ENCODE measurements at places on chromosomes 6 and 20.

DNA sequence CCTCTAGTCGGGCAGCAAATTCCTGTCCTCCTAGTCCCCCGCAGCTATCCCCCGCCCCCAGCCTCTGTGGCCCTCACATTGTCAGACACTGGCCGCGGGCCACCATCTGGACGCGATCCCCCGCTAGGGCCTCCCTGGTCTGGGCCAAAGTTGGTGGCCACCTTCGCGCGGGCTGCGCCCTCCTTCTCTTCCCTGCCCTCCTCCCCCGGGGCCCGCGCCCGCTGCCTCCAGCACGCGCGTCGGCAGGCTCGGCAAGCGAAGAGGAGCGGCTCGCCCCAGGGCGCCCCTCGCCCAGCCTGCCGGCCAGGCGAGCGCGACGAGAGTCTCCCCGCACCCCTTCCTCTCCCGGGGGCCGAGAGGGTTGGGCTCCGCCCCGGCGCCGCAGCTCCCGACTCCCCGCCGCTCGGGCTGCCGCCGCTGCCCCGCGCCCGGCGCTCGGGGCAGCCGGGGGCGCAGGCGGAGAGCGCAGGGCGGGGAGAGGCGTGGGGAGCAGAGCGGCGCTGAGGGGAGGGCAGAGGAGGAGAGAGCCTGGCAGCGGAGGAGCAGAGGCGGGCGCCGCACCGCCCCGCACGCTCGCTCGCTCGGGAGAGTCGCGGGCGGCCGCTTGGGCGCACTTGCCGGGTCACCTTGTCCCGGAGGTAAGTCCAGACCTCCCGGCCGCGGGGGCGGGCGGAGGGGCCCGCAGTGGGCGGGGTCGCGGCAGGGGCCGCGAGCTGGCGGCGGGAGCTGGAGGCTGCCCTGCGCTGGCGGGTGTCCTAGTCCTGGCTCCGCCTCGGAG, at the start of gene SYNDIG1:
Gene SYNDIG1, plus strand, starts transcription at position 514 of the 778 bp plus-strand sequence. CDS start 73,469 bp downstream, outside the sequence.
- DNase-seq: no peak

DNA sequence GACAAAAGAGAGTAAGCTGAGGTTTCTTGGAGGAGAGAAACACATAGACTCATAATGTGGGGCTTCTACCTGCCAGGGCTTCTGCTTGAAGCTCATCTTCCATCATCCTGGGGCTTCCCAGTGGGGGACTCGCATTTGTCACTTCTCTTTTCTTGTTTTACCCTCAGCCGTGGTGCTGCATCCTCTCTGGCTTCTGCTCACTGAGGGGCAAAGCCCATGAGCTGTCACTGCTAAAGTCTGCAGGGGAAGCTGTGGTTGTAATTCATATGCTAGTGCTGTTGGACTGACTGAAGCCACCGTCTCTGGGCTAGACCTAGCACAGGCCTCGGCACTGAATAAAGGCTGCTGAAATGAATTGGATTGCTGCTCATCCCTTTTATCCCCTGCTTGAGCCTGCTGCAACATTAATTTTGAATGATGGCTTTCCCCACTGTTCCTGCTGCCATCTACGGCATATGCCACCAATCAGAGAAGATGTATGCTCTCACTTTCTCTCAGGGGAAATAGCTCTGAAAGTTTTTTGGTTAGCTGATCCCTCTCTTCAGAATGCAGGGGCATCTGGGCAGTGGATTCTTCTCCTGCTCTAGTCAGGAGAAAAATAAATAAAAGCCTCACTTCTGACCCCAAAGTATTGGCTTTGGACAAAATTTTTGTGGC, 568.4 kb upstream of the MAP3K7 start:
- no peak for DNase-seq

- DNase-seq: no peak
Observed at GRCh38 chr20:5030348-5031205, 29.3 kb upstream of the SLC23A2 start.

DNA sequence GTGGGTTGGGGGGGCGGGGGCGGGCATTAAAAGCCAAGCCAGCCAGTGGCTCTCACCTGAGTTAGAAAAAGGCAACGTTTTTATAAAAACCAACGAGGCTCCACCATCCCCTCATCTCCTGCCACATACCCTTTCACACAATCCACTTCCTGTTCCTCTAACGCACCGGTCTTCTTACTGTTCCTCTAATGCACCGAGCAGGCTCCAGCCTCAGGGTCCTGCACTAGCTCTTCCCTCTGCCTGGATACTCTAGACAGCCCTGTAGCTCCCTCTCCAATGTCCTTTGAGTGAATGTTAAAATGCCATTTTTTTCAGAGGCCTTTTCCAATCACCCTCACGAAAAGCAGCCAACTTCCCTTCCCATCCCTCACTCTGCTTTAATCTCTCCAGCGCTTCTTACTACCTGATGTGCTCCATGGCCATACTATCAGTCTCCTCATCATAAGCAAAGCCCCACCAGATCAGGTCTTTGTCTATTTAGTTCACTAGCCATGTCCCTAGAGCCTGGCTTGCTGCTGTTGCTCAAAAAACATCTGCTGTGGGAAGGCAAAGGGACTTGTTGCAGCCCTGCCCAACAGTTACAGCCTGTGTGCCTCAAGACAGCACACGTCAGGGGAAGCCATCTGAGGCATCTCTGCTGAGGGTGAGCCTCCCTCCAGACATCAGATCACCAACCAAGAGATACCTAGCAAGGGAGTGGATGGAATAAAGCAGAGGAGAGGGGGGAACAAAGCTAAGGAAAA, 3.9 kb downstream of the FKBP1A start:
- DNase-seq: no peak

DNA sequence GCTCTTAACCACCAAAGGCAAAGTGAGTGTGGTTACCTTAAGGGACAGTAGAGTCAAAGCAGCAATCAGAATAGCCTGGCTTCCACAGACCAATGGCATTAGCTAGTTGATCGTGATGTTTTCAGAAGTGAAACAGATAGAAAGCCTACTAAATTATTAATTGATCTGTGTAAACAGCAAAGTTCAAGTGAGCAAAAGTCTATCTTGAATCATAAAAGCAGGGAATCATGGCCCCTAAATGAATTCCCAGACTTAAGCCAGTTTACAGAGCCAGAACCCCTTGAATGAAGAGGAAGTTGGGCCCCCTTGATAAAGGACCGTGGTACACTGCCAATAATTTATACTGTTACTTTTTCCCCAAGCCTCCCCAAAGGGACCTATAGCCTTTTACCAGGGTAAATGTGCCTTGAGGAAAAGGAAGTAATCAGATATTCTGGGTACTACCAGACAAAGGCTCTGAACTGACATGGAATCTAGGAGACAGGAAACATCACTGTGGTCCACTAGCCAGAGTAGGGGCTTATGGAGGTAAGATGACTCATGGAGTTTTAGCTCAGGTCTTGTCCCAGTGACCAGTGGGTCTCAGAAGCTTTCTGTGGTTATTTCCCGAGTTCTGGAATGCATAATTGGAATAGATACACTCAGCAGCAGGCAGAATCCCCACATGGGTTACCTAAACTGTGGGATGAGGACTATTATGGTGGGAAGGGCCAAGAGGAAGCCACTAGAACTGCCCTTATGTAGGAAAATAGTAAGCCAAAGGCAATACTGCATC, 317.5 kb downstream of the CD83 start:
- DNase-seq: no peak

DNA sequence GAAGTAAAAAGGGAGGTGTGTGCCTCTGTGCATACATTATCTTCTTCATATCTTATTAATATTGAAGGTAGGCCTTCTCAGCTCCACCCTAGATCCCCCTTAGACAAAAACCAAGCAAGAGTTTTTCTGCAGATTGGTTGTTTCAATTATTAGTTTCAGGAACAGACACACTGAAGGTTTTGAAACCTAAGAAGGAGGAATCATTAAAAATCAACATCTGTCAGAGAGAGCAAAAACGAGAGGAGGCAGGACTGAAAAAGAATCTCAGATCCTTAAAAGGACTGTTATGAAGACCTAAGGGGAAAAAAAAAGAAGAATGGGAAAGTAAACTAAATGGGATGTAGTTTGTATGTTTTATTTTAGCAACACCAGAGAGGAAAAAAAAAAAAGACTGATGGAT, 560.8 kb upstream of the JAG1 start:
- DNase-seq: no peak

GRCh38 chr6:153958860-153959259, 80.2 kb upstream of the OPRM1 start:
- DNase-seq: no peak

GRCh38 chr6:16547587-16547986, 213.7 kb downstream of the ATXN1 start:
- DNase-seq: no peak

DNA sequence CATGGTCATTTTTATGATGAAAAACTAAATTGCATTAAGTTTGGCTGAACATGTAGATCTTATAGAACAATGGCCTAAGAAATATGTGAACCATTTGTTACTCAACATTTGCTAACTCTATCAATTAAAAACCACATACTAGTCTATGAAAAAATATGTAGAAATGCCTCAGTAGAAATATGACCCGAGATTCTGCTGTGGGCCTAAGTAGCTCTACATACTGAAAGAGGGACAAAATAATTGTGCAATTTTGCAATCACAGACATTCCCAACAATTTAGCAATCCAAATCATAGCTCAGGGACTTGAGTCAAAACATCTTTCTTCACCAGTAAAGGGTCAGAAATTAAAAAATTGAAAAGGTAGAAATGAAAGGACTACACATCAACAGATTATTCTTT, 619.0 kb downstream of the FRK start:
- DNase-seq: no peak

- DNase-seq: no peak
Observed at GRCh38 chr6:153059311-153059710, 56.8 kb upstream of the MTRF1L start.

- no peak for DNase-seq
Observed at GRCh38 chr20:43669332-43669731, 2.4 kb downstream of the MYBL2 start.

DNA sequence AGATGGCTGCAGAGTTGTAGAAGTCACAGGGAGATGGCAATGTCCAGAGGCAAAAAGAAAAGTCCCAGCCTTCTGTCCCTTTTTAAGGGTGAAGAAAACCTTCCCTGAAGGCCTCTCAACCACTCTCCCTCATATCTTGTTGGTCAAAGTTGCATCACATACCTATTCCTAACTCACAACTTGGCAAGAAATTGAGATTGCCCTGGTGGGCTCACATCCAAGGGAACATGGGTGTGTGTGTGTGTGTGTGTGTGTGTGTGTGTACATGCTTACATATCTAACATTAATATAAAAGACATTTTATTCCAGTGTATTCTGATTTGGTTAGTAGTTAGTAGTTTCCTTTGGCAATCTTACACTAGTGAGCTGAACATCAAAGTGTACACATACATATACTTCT, 144.3 kb upstream of the SALL4 start:
- no peak for DNase-seq

DNA sequence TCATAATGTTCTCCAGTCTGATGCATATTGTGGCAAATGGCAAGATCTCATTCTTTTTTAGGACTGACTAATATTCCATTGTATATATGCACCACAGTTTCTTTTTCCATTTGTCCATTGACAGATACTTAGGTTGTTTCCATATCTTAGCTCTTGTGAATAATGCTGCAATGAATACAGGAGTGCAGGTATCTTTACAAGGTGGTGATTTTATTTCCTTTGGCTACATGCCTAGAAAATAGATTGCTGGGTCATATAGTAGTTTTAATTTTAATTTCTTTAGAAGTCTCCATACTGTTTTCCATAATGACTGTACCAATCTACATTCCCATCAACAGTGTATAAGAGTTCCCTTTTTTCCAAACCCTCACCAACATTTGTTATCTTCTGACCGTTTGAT, 97.5 kb downstream of the TRMT11 start:
- no peak for DNase-seq

DNA sequence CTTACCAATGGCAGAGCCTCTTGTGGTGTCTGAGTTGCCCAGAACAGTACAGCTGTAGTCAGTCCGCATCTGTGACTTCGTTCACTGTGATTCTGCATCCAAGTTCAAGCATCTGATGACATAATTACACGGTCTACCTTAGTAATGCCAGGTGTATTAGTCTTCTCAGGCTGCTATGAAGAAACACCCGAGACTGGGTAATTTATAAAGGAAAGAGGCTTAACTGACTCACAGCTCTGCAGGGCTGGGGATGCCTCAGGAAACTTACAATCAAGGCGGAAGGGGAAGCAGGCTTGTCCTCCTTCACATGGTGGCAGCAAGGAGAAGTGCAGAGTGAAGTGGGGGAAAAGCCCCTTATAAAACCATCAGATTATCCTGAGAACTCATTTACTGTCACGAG, 163.9 kb upstream of the SULF2 start:
- DNase-seq: no peak

DNA sequence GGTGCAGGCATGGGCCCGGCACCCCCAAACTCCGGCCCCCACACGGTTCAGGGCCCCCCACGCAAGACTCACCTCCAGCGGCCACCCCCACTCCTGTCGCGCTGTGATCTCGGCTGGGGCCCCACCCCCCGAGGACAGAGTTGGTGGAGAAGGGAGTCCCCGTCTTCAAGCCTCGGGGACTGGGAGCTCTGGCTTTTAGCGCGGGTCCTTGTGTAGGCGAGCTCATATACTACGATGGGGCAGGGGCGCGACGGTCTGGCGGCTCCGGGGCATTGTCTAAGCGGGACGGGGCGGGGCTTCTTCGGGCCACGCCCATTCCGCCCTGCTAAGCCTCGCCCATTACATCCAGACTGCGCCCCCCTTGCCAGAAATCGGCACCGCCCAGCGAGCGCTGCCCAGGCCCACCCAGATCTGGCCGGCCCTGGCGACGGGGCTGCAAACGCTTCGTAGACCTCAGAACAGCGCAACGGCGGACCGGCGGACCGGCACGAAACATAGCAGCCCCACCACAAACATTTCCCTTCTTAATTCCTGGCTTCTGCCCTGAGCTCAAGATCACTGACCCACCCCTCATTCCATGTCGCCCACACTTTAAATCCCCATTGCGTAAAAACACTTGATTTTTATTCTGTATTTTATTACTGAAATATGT, 1.0 kb upstream of the DDAH2 start:
- peak; percentile 63 for DNase-seq

GRCh38 chr6:132960720-132961119, 146.4 kb downstream of the RPS12 start:
- DNase-seq: no peak

DNA sequence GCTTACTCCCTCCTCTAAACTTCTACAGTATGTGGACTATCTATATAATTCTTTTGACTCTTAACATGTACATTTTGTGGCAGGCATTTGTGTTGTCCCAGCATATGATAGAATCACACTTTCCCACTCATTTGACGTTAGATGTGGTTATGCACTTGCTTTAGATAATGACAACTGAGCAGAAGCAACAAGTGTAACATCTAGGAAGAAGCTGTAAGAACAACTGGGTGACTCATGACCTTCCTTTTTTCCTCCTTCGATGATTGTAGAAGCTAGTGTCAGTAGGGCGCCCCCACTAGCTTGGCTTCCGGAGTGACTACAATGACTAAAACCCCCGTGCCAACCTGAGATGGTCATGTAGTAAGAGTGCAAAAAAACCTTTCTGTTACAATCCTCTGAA, 74.6 kb upstream of the CEP85L start:
- DNase-seq: peak; percentile 46

DNA sequence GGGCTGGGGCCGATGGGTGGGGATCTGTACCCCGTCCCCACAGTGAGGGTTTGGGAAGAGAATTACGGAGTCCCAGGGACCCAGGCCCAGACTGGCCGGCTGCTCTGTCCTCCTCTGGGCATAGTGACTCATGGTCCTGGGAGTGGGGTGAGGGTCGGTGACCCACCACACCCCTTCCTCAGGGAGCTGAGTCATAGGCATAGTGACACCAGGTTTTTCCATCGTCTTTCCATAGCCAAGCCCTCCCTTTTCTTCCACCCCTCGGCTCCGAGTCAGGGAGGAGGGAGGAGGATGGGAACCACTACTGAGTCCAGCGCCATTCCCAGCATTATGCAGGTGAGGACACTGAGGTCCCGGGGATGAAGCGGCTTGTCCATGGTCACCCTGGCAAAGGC, 8.9 kb downstream of the CYP21A2 start:
- DNase-seq: no peak

Data from stimulated activated CD4-positive, alpha-beta T cell treated with anti-CD3 and anti-CD28 coated beads, TNF-alpha, amount 100 ng/mL, for 24 hours (primary cell).